Smooth muscle cell of bladder (primary cell): ENCODE measurements at places on chromosomes 2 and 18. TPM values are rescaled to one million over a fixed set of nuclear protein-coding genes. Genes with fewer than 3 reads are reported as not detected.

The ANKRD23 gene
- total RNA-seq, result 1.00 and 1.3 TPM in 2 replicates

The SCG2 gene
- 2.1 and 3.3 TPM in 2 replicates for total RNA-seq

The CXCR4 gene
- total RNA-seq, result 0.92 TPM in 1 of 2 replicates, not detected in the other

The TRPM8 gene
- total RNA-seq, result under 0.01 TPM in 1 of 2 replicates, not detected in the other

The PID1 gene
- 28.3 and 36.1 TPM in 2 replicates for total RNA-seq

The MALL gene
- 2.6 and 11.3 TPM in 2 replicates for total RNA-seq

The PPP1R1C gene
- 1.00 TPM in 1 of 2 replicates, not detected in the other for total RNA-seq

The ICOS gene
- not detected in 2 replicates for total RNA-seq

The PPM1B gene
- total RNA-seq, result 26.3 and 27.3 TPM in 2 replicates

The PSMA8 gene
- not detected in 2 replicates for total RNA-seq

The DSG4 gene
- not detected in 2 replicates for total RNA-seq

The THSD7B gene
- 0.09 TPM in 1 of 2 replicates, not detected in the other for total RNA-seq

The IL1RN gene
- 0.09 and 0.71 TPM in 2 replicates for total RNA-seq

The GYPC gene
- total RNA-seq, result 125 and 132 TPM in 2 replicates

The LOXHD1 gene
- under 0.01 TPM in 1 of 2 replicates, not detected in the other for total RNA-seq

The SERPINB11 gene
- total RNA-seq, result not detected in 2 replicates

The SLC5A7 gene
- total RNA-seq, result not detected in 2 replicates

The PLCL1 gene
- 1.1 and 2.2 TPM in 2 replicates for total RNA-seq

The TRIM43 gene
- not detected in 2 replicates for total RNA-seq

The TCF23 gene
- not detected in 2 replicates for total RNA-seq

The KCNG2 gene
- total RNA-seq, result 1.3 and 4.7 TPM in 2 replicates

The DSC2 gene
- under 0.01 TPM in 1 of 2 replicates, not detected in the other for total RNA-seq
